ENCODE measurements at places on chromosomes 12 and 14.

- no peak for DNase-seq
These were observed 550.7 kb downstream of the SLC6A15 start for GRCh38 chr12:84361651-84362551.

DNA sequence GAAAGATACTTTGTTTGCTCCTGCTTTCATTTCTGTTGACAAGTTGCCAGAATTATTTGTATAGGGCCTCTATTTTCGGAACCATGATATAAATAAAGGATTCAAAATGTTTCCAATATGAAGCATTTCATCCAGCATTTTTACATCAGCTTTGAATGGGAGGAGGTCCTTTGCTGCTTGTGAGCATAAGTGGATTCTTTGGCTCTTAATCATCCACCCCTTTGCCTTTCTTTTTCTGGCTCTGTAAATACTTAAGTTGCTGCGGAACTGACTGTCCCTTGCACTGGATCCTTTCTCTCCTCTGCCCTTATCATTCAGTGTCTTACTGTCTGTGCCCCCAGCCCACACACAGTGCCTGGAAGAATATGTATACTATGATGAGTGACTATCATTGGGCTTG is 357.3 kb upstream of the RGS6 start:
- no peak for DNase-seq

DNA sequence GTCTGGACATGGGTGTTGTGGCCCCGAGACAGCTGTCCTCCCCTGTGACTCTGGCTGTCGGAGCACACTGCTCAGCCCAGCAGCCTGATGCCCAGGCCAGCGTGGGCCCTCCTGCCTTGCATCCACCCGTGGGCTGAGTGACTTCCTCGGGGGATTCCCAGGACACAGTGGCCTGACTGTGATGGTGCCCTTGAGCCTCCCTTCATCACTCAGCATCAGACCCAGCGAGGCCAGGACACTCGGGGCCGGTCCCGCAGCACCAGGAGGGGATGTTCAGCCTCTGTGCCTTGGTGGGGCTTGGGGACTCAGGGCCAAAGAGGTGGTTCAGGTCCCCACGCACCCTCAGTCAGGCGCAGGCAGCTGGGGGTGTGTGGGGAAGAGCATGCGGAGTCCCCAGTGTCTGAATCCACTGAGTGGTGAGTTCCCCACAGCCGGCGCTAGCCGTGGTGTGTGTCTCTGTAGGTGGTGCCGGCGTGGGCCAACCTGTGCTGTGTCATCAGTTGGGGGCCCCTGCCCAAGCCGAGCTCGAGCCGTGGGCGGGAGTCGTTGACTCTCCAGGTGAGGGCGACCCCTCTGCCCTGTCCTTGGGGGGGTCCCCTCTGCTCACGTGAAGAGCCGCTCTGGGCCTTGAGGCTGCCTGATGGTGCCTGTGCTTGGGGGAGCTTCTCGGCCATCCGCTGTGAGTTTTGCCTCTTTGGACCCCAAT is 185.8 kb downstream of the ADGRD1 start:
- no peak for DNase-seq

- peak; percentile 2 for DNase-seq
These were observed 8.1 kb upstream of the ATXN2 start for GRCh38 chr12:111607239-111607638.

DNA sequence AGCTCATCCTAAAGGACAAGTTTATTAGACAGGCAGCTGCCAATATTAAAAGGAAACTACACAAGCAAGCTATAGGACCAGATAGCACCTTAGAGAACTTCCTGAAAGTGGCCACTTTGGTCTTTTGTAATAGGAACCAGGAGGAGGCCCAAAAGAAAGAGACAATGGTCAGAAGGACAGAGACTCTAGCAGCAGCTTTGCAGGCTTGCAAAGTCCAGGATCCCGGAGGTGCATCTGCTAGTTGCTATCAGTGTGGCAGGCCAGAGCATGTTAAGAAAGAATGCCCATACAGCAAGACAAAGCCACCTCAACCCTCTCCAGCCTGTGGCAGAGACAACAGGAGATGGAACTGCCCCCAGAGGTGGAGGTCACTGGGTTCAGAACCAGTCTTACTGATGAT is 23.4 kb downstream of the APOBEC1 start:
- no peak for DNase-seq

GRCh38 chr14:65745396-65746190 is 333.1 kb downstream of the FUT8 start:
- no peak for DNase-seq

GRCh38 chr12:123801573-123802178 is 39.6 kb downstream of the DNAH10 start:
- no peak for DNase-seq

DNA sequence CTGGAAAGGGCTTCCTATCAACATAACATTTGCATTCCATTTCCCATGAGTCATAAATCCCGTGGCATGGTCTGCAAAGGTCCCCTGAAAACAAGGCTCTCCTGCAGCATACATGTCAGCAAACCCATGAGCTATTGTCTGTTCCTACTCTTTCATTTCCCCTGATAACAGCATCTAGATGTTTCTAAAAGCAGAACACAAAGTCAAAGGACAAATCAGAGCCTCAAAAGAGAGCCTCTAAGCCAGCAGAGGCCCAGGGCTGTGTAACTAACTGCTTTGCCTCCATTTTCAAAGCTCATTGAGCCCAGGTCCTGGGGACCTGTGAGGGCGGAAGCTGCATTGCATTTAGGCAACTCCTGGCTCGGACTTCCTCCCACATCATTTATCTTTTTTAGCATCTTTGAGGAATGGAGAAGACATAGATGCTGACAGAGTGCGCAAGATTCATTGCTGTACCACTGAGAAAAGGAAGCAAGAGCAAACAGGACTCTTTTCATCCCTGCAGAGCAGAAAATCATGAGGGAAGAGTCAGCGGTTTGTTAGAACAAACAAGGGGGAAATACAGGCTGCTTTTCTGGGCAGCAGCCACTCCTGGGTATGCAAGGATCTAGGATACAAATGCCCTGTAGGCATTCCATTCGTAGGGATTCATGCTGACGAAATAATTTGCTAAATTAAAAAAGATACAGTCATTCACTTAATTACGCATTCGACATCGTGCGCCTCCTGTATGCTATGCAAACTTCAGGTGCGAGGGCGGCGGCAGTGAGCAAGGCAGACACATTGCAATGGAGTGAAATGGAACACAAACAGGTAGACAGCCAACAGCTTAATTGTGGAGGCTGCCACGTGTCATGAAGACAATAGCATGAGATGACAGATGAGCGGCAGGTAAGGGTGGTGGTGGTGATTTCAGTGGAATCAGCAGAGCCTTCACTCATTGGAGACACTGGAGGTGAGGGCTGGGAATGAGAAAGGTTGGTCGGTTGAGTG is 131.0 kb downstream of the TMEM132D start:
- DNase-seq: no peak

DNA sequence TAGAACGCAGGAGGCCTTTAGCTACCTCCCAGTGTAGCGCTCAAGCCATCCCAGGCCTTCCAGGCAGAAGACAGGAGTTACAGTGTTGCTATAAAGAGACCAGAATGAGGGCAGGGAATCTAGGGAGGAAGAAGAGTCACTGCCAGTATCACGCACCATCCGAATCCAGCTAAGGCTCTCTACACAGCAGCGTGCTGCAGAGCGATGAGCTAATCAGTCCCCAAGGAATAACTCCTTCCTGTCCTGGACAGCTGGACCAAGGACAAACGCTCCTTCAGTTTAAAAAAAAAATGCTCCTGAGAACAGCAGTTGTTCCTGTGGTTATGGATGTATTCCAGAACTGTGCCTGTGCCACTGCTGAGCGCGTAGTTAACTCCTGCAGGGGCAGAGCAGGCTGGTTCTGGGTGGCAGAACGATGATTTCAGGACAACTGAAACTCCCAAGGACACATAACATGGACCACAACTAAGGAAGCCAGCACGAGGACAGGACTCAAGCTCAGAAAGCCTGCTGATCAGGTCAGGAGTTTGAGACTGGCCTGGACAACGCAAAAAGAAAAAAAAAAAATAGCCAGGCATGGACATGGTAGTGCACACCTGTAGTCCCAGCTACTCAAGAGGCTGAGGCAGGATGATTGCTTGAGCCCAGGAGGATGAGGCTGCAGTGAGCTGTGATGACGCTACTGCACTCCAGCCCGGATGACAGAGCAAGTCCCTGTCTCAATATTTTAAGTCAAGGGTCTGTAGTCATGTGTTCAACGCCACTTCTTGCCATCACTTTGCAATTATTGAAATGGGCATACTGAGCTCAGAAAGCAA is 2.6 kb downstream of the IFFO1 start:
- DNase-seq: no peak

GRCh38 chr14:104360501-104360900 is 219.1 kb upstream of the C14orf180 start:
- DNase-seq: no peak

All from T-cell (primary cell).